ENCODE measurements at places on chromosomes 2 and 18.

GRCh38 chr2:239184179-239184578 is 216.6 kb downstream of the HDAC4 start:
- DNase-seq = no peak

DNA sequence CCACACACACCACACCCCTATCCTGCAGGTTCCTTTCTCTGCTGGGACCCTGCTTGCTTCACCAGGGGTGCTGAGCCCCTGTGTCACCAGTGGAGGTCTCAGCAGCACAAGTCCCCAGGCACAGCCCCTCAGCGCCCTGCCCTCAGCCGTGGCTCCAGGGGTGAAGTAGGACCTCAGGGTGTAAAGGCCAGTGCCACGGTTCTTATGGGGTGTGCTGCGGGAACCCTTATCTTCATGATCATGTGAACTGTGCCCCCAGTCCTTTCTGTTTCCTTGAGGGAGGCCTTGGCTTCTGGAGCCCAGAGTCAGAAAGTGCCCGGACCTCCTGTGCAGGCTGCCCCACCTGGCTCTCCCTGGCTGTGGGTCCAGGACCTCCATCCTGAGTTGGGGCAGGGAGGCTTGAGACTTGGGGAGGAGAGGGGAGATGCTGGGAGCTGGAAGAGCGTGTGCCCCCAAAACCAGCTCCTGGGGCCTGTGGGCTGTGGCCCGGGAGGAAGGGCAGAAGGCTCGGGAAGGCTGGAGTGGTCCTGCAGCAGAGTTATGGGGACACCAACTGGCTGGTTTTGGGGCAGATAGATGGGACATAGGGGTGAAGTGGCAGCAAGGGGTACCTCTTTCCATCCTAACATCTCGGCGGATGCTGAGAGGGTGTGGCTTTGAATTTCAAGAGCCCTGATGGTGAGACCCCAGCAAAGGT is 20.2 kb upstream of the KLF11 start:
- no peak for DNase-seq

- no peak for DNase-seq
These were observed 124.1 kb downstream of the MMADHC start for GRCh38 chr2:149463328-149464002.

DNA sequence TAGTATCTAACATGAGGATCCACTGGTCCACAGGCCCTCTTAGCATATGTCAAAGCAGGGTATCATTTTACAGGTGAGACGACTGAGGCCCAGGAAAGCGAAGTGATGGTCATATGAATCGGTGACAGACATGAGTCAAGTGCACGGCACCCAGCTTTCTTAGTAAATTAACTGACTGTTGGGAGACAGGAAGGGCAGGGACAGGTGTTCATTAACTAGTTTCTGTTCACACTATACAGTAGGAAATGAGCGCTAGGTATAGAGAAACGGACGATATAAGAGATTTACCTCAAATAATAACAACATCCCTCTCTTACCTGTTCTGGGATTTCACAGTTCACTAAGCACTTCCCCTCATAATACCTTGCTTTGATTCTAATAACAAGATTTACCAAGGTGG is 1.7 kb upstream of the SMARCAL1 start:
- DNase-seq = no peak

GRCh38 chr2:156466739-156467405 is 30.7 kb downstream of the GPD2 start:
- DNase-seq = no peak

DNA sequence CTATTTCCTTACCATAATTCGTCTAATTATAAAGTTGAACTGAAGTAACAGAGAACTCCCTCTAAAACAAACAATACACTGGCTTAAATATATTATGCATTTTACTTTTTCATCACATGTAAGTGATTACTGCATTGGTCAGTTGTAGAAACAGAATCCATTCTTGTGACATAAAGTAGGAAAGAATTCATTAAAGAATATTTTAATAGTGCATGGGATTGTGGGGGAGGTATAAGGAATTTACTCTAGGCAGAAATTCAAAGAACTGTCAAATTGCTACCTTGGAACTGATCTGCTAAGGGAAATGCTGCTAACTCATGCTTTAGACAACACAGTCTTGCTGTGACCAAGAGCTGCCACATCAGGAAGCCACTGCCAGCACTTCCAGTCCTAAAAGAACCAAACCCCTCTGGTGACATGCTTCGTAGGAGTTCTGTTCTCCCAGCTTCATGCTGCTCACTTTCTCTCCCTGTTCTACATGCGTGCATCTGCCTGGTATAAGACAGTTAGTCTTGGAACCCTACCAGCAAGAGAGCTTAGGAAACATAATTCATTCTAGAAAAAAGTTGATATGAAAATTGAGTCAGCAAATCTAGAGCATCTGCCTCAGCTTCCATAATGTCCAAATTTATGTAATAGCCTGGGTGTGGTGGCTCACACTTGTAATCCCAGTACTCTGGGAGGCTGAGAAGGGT is 1137.6 kb upstream of the NXPH2 start:
- DNase-seq = no peak

DNA sequence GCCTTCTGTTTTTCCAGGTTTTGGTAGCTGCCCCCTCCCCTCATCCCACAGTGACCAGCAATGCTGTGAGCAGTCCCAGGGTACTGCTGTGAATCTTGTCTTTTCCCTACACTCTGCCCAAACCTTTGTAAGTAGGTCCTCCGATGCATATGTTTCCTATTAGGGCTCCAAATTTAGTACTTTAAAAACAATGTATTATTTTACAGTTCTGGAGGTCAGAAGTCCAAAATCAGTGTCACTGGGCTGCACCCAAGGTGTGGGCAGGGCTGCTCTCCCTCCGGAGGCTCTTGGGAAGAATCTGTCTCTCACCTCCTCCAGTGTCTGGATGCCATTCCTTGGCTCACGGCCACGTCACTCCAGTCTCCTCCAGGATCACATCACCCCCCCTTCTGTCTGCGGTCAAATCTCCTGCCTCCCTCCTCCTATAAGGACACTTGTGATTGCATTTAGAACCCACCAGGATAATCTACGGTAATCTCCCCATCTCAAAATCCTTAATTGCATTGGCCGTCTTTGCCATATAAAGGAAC is 208.5 kb downstream of the SH3BP4 start:
- no peak for DNase-seq

GRCh38 chr18:39318008-39318407 is 1752.4 kb upstream of the CELF4 start:
- no peak for DNase-seq

DNA sequence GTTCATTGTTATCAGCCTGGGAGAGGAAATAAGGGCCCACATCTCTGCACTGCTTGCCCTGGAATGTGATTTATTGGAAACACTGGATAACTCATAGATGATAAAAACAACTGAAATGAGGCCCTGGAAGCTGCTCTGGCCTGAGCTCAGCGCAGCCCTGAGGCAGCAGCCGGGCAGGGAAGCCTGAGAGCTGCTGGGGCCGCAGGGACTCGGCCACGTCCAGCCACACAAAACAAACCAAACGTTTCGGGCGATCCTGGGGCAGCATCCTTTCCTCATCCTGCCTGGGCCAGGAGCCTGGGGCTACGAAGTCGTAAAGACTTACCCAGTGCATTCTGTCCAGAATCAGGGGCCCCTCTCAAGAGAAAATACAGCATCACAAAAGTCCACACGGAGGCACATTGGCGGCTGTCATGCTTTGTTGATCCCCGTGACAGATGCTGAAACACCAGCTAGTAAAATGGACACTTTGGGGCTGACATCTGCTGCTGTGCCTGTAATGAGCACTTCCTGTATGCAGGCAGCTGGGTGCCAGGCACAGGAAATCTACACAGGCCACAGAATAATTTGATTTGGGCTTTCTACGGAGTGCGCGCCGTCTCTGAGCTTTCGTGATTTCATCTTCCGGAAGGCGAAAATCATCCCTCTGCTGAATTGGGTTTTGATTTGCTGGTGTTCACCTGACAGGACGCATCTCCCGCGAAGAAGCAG is 250.6 kb downstream of the EIPR1 start:
- DNase-seq = no peak

GRCh38 chr18:10010611-10011015 is 96.8 kb downstream of the VAPA start:
- DNase-seq = no peak

DNA sequence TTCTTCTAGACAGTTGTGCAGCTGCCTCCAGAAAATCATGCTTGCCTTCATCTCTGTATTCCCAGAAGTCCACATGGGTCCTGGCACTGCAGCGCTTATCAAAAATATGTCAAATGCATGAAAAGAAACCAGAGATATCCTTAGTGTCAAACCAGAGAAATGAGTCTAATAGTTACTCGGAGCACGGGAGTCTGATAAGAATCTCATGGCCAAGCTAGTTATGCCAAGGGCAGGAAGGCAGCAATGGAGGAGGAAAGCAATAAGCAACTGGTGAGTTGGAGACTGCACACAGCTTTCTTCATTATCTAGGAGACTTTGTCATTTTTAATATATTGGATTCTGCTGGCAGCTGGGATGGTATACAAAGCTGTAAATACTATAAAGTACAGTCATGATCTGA is 38.6 kb downstream of the TRIB2 start:
- no peak for DNase-seq

DNA sequence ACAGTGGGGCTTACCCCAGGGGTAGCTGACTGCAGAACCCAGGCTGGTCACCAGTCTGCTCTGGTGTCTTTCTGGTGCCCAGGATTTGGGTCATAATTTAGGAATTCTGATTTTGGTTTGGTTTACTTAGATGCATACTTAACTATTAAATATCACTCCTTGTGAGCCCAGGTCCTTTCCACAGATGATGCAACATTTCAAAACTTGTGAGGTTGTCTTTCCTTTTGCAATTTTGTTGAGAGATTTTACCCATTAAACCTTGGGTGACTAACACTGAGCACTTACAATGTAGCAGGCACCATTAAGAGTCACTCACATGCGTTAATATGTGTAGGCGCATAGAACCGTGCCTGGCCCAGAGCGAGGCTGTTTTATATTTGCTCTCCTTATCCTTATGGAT is 61.8 kb upstream of the RPL31 start:
- no peak for DNase-seq
